ENCODE measurements at places on chromosomes 4 and X. TPM values are rescaled to one million over a fixed set of nuclear protein-coding genes. Genes with fewer than 3 reads are reported as not detected.

The MAGEB2 gene
- not detected for total RNA-seq

The TMEM255A gene
- not detected for total RNA-seq

The AKAP14 gene
- not detected for total RNA-seq

The PTPN13 gene
- 1.5 TPM for total RNA-seq

The SNCA gene
- total RNA-seq = 0.85 TPM

The BTK gene
- total RNA-seq = not detected

The GRID2 gene
- total RNA-seq = not detected

The UGT2B11 gene
- not detected for total RNA-seq

The OPN1MW3 gene
- not detected for total RNA-seq

The DMRTC1B gene
- total RNA-seq = not detected

The ACE2 gene
- total RNA-seq = not detected

The ENPEP gene
- not detected for total RNA-seq

The MAGEA1 gene
- total RNA-seq = not detected

The CLDN2 gene
- total RNA-seq = not detected

The SHOX gene
- total RNA-seq = not detected

The IL9R gene
- total RNA-seq = 2.0 TPM

The SSX2B gene
- total RNA-seq = not detected

The NLGN4X gene
- total RNA-seq = 0.21 TPM

The UGT2B17 gene
- total RNA-seq = not detected

The FGD1 gene
- 0.28 TPM for total RNA-seq

The TCEAL6 gene
- total RNA-seq = not detected

The BEX5 gene
- total RNA-seq = 2.1 TPM

The MAOB gene
- 0.09 TPM for total RNA-seq

The SFRP2 gene
- total RNA-seq = not detected

The ING2 gene
- 30.0 TPM for total RNA-seq

The MAP7D2 gene
- total RNA-seq = 0.44 TPM

The FAM9C gene
- total RNA-seq = not detected

The SHROOM4 gene
- not detected for total RNA-seq

The NAP1L2 gene
- 2.9 TPM for total RNA-seq

The MAGEA4 gene
- total RNA-seq = not detected

The PHOX2B gene
- not detected for total RNA-seq

The AMOT gene
- total RNA-seq = 1.1 TPM

The MAGED4 gene
- total RNA-seq = 1.6 TPM

The JADE3 gene
- total RNA-seq = 1.5 TPM

The C4orf50 gene
- total RNA-seq = 0.05 TPM

The HS6ST2 gene
- 0.76 TPM for total RNA-seq

The SPIN2B gene
- 6.1 TPM for total RNA-seq

The SLC6A14 gene
- not detected for total RNA-seq

The LONRF3 gene
- 1.9 TPM for total RNA-seq

The DCAF8L2 gene
- total RNA-seq = not detected

The ADH1A gene
- not detected for total RNA-seq

The S100G gene
- total RNA-seq = not detected

The USP17L13 gene
- total RNA-seq = not detected

The DMRTC1 gene
- total RNA-seq = 0.18 TPM

The FAM47E gene
- total RNA-seq = not detected

The CFAP97 gene
- total RNA-seq = 81.8 TPM

The ANAPC4 gene
- 19.2 TPM for total RNA-seq

The MAGEA6 gene
- total RNA-seq = not detected

The CD38 gene
- total RNA-seq = 17.3 TPM

The ZNF280C gene
- 5.9 TPM for total RNA-seq

The CDS1 gene
- 0.21 TPM for total RNA-seq

The CCSER1 gene
- not detected for total RNA-seq

The HSFX1 gene
- total RNA-seq = 0.25 TPM

The IL2RG gene
- 278 TPM for total RNA-seq

The SLITRK4 gene
- total RNA-seq = not detected

The PNMA6F gene
- total RNA-seq = not detected
